Stimulated activated CD4-positive, alpha-beta T cell treated with anti-CD3 and anti-CD28 coated beads, Interleukin-1b, Interleukin-23, amount 100 ng/mL, for 24 hours (primary cell): ENCODE measurements at places on chromosomes 7 and 10.

DNA sequence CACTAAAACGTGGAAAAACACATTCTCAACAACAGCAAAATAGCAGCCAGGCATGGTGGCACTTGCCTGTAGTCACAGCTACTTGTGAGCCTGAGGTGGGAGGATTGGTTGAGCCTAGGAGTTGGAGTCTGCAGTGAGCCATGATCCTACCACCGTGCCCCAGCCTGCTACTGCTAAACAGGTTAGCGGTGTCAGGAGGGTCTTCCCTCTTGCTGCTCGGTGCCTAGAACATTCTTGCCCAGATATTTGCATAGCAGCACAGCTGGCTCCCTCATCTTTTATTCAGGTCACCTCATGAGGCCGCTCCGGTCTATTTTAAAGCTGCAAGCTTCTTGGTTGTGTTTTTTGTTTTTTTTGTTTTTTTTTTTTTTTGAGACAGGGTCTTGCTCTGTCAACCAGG is 2.9 kb upstream of the RABGEF1 start:
- DNase-seq: no peak

DNA sequence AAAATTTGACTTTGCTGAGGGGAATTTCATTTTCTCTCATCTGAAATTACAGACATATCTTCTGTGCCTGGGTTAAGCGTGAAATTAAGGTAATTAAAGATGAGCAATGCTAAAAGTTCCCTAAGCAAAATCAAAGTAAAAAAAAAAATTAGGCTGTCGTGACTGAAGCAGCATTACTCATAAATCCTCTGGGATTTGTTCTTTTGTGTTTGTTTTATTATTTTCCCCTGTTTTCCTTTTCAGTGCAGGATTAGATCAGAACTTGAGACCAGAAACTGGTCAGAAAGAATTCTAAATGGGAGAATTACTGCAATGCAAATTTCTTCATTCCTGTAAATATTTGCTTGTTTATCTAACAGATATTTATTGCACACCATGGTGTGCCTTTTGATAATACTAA is 141.4 kb upstream of the BET1 start:
- DNase-seq: no peak

- no peak for DNase-seq
These were observed at the start of gene GJC3 for GRCh38 chr7:99928994-99929729. Gene GJC3, minus strand, starts transcription at chr7:99929620. Its CDS starts 0 bp downstream, at chr7:99929620.

- no peak for DNase-seq
These were observed 65.5 kb downstream of the CYCS start for GRCh38 chr7:25059576-25059975.

- no peak for DNase-seq
These were observed 28.0 kb downstream of the SEPTIN7 start for GRCh38 chr7:35828817-35829216.

GRCh38 chr7:131321656-131322055 is 6.0 kb upstream of the MKLN1 start:
- no peak for DNase-seq

DNA sequence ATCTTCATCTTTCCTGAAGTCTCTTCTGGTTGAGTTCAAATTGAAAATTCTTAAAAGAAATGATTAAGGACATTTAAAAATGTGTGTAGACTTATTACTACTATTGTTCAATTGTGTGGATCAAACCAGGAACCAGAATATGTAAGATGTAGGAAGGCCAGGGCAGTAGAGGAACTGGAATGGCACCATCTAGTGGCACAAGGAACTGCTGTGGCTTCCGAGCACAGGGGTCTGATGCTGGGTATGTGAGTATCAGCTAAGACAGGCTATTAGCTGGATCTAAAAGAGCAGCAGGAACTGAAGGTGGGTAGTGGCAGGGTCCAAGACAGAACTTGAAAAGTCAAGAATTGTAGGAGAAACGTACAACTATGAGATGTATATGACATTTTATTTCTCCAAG is 247.3 kb downstream of the SEMA3A start:
- no peak for DNase-seq

- no peak for DNase-seq
These were observed 249.2 kb downstream of the ADK start for GRCh38 chr10:74400186-74400585.

DNA sequence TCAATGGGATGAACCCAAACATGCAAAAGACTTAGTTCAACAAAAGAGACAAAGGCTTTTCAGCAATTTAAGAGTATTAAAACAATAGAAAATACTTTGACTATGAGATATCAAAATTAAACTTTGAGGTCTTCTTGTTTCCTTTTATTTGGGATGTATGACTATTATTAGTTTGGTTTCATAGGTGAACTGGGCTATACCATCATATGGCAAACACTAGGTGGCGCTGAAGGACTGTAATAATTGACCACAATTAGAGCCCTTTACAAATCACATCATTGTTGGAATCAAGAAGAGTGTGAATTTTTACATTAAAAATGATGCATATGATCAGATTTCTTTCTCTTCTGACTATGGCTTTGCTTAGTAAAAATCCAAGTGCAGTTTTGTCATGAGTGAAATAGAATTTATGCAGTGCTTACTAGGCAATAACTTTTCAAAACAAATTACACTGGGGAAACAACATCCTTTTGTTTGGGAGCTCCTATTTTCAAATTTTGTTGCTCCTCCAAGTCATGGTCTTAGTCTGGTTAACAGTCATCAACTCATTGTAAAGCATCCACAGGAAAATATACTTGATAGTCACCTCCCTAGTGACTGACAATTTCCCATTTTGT is 14.7 kb upstream of the NXPH1 start:
- DNase-seq: peak; percentile 17

DNA sequence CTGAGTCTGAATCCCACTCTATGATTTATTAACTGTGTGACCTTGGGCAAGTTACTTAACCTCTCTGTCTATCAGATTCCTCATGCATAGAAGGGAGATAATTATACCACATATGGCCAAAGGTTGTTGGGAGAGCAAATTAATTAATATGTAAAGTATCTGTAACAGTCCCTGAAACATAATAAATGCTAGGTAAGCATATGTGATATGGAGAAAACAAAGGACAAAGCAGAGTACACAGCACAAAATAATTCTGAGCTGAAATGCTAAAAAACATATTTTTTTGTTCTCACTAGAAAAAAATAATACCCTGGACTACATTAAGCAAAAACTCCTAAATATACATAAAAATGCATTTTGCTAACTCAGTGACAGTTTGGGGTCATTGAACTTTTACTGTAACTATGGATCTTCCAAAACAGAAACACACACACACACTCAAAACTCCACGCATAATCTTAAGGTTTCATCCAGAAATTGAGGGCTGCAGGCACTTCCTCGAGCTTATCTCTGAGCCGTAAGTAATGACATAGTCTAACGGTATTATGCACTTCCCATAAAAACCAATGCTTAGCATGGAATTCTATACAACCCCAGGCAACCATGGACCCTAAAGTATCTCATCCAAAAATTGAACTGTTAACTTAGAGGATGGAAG is 201.7 kb upstream of the PTN start:
- DNase-seq: no peak

DNA sequence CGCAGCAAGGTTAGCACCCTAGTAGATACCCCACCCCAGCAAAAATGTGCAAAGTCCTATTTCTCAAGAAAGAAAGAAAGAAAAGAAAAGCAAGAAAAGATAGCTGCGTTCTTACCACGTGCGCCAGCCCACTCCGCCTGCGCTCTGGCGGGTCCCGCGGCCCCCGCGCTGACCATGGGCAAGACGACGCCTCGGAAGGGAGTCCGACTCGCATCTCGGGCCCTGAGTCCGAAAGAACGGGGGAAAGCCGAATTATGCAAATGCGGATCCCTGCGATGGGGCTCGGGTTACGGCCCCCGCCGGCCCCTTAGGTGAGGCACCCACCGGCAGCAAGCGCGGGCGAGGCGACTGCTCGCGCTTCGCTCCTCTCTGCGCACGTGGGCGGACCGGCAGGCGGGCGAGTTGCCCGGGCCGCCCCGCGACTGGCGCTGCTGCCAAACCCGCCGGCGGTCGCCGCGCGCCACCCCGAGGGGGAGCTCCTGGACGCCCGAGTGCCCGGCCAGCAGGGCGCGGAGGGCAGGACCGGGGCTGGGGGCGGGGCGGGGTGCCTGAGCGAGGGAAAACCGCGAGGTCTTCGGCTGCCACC is 2.4 kb upstream of the EGR2 start:
- peak; percentile 53 for DNase-seq

GRCh38 chr10:123150986-123151736 is 3.0 kb upstream of the BUB3 start:
- DNase-seq: no peak

- no peak for DNase-seq
These were observed 731 bp downstream of the CHCHD3 start for GRCh38 chr7:133081119-133081598.

DNA sequence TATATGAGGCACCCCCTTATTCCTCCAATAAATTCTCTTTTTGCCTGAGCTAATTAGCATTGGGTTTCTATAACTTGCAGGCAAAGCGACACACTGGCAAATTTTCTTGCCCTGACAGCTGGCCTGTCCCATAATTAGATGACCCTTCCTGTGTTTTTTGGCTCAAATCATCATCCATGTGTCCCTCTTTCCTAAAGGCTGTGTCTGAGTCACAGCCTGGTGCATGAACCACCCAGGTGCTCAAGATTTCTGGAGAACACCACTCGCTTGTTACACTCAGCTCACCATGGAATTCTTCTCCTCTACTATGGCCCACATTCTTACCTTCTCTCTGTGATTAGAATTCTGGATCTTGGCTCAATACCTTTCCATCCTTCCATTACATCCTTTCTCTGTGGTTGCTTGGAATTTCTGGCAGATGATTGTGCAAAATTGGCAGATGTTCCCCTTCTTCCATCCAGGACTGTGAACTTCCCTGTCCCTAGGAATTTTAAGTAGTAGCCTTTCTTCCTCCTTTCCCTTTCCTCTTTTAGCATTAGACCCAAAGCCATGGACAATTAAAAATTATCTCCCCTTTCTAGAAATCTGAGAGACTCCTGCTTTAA is 116.0 kb upstream of the ANKRD1 start:
- DNase-seq: no peak

DNA sequence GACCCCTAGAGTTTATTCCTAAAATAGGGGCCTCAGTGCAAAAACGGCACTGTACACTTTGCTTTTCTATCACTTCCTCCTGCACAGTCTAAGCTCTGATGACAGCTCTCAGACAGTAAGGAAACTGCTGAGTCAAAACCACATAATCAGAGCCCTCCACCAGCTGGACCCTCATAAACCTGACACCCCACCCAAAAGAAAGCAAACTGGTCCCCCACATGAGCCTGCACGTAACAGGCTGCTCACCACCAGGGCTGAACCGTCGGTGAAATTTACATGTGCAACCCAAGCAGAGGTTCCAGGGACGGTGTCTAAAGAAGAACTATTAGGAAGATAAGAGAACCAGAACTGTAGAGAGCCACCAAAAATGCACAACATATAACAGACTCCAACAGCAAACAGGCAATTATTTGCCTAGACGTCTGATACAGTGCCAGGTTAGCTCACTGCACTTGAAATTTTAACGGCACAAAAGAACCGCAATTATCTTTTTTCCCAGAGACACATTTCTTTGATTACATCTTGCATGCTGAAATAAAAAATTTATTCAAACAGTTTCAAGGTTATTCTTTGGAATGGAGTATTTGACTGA is 19.6 kb downstream of the SGMS1 start:
- no peak for DNase-seq

GRCh38 chr7:137587326-137587725 is 243.8 kb upstream of the PTN start:
- DNase-seq: no peak

GRCh38 chr7:131203291-131203976 is 124.2 kb upstream of the MKLN1 start:
- no peak for DNase-seq

GRCh38 chr10:8183241-8183704 is 128.8 kb downstream of the GATA3 start:
- no peak for DNase-seq

DNA sequence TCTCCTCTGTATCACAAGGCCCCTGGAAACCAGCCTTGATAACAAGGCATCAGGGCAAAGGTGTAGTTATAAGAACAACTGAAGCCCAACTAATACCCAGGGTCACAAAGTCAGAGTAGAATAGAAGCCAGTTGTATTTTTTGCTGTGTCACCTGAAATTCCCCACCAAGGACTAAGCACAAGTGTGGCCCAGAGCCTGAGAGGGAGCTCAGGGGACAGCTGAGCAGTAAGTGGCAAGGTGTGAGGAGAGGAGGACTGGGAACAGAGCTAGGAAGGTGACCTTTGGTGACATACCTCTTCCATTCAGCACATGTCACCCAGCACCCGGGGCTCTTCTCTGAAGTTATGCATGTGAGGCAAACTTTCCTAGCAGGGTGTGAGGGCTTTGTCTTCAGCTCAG is 179.9 kb downstream of the HECW1 start:
- DNase-seq: no peak

DNA sequence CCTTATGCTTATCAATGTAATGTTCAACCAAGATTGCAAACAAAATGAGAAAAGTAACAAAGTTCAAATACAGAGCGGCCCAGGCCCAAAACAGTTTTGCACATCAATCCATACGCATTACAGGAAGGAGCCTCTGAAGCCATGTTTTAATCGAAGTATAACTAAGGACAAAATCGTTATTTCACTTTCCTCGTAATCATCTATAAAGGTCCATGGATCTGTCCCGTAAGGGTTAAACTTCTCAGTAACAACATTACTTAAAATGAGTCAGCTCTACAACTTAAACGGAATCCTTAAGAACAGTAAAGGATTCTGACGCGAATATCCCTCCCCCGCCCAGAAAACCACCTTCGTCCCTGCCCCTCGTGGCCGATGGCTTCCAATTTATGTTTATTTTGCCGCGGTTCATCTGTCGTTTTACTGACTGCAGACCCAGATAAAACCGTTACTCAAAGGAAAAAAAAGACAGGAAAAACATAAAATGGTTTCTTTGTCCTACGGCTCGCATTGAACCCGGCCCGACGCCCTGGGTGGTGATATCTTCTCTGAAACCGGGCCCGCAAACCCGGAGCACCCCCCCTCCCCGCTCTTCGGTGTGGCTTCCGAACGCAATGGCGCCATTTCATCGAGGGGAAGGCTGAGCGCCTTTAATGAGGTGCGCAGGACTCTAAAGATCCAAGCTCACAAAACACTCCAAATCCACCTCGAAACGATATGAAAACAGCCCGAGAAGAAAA is 1.1 kb downstream of the HNRNPA2B1 start:
- peak; percentile 40 for DNase-seq

- DNase-seq: peak; percentile 20
These were observed 90.1 kb upstream of the PIK3CG start for GRCh38 chr7:106774768-106775551.

DNA sequence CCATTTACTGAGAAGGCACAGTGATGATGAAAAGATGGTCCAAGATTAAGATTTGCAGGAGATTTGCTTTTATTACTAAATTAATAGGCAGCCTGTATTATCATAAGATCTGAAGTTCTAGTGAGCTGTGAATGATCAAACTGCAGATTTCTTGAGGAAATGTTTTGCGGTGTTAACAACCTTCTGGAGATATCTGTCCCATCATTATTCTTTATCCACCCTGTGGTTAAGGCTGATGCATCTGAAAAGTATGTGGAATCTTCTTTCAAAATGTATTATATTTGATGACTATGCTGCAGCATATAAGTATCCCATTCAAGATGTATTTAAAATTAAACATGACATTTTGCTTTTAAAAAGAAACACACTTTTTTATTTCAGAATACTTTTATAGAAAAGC is 150.3 kb downstream of the POLR1F start:
- DNase-seq: no peak
